Ascending aorta (tissue), 2 donors: ENCODE measurements at places on chromosomes 16 and 17. TPM values are rescaled to one million over a fixed set of nuclear protein-coding genes. Genes with fewer than 3 reads are reported as not detected.

DNA sequence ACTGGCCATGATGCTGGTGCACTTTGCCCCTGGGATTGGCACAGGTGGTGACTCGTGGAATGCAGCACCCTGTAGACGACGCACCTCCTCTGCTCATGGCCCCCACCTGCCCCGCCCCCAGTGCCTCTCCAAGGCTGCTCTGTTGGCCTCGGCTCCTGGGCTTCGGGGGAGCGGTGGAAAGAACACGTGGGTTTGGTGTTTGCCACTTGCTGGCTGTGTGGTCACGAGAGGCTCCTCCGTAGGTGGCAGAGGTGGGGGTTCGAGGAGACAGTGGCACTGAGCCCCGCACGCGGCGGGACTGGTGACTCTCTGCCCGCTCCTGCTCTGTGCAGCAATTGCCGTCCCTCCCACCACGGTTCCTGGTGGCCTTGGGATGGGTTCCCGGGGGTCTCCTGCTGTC lies 82.8 kb upstream of the ZNF750 start:
- no peaks in the 10 kb centered on the region for H3K4me1 ChIP-seq
- H3K27ac ChIP-seq: no peak overlapping the region
- no peak overlapping the region for H3K4me3 ChIP-seq
- no peaks in the 10 kb centered on the region for H3K27me3 ChIP-seq
- DNase-seq: no peak

- H3K27ac ChIP-seq: no peak overlapping the region
- H3K4me1 ChIP-seq: peaks cover 16% of the 10 kb centered on the region
- no peaks in the 10 kb centered on the region for H3K27me3 ChIP-seq
- no peak for DNase-seq
- H3K4me3 ChIP-seq: no peak overlapping the region
Measured at GRCh38 chr16:2002406-2003230, 7.0 kb downstream of the ZNF598 start.

DNA sequence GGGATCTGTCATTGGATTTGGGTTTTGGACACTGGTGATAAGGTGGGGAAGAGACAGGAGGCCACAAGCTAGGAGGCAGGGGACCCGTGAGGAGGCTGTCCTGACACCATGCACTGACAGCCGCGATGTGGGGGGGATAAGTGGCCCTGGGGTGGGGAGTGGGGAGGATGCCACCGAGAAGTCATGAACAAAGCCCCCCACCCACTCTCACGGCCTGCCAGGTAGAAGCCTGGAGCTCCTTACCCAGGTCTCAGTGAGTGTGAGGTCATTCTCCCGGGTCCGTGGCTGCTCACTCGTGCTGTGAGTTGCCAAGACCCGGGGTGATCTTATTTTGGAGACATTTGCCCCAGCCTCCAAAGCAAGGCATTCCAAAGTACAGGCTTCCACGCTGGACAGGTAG lies 165.9 kb upstream of the TNRC6C start:
- no peak overlapping the region for H3K4me3 ChIP-seq
- no peak for DNase-seq
- peaks cover 6% of the 10 kb centered on the region for H3K4me1 ChIP-seq
- H3K27me3 ChIP-seq: no peaks in the 10 kb centered on the region
- H3K36me3 ChIP-seq: no peaks in the 10 kb centered on the region

DNA sequence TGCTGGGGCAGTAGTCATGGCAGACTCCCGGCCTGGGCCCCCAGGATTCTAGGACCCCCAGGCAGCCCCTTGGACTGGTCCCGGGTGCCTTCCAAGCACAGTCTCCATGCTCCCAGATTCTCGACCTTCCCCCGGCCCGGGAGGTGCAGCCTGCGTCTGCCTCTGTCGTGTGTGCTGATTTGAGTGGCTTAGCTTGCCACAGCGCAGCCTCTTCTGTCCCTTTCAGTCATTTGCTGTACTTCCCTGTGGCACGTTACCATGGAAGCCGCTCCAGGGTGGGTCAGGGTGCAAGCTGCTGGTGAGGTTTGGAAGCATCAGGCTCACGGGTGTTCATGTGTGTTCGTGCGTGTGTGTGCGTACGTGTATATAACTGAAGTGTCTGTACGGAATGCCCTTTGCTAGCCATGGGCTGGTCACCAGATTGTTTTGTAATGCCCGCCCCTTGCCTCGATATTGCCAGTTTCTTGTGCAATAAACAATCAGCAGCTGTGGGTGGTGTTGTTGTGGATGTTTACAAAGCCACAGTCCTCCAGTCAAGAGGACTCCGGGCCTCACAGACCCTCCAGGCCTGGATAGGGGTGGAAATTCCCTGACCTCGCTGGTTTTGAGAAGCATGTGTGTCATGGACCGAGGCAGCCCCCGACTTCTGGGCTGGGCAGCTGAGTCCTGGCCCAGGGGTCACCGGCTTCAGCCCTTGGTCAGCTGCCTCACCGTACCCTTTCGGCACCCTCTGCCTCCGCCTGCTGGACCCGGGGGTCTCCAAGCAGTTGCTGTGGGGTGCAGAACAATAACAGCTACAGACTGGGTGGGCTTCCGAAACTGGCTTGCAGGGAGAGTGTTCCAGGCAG lies 9.7 kb upstream of the CLEC18A start:
- peak overlapping the region; percentile 42 for H3K27ac ChIP-seq
- DNase-seq: no peak
- H3K36me3 ChIP-seq: peaks cover 47% of the 10 kb centered on the region
- no peaks in the 10 kb centered on the region for H3K27me3 ChIP-seq

- H3K4me1 ChIP-seq: no peaks in the 10 kb centered on the region
- DNase-seq: no peak
- H3K27ac ChIP-seq: no peak overlapping the region
- no peaks in the 10 kb centered on the region for H3K36me3 ChIP-seq
Measured at GRCh38 chr16:85856079-85856478, 42.9 kb upstream of the IRF8 start.

DNA sequence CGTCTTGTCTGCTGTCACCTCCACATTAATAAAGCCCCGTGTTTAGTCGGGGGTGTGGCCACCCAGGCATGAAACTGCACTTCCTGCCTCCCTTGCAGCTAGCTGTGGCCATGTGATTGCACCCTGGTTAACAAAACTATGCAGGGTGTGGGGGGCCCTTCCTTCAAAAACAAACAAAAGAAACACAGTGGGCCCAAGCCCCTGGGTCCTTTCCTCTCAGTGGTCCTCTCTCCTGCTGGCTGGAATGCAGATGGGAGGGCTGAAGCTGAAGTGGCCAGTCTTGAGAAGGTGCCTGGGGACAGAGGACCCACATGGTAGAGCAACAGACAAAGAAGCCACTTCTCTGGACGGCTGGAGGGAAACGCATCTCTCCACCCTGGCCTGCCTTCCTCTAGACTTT lies 38.0 kb upstream of the FOXF1 start:
- no peak for DNase-seq
- H3K27me3 ChIP-seq: no peaks in the 10 kb centered on the region
- no peaks in the 10 kb centered on the region for H3K4me1 ChIP-seq

DNA sequence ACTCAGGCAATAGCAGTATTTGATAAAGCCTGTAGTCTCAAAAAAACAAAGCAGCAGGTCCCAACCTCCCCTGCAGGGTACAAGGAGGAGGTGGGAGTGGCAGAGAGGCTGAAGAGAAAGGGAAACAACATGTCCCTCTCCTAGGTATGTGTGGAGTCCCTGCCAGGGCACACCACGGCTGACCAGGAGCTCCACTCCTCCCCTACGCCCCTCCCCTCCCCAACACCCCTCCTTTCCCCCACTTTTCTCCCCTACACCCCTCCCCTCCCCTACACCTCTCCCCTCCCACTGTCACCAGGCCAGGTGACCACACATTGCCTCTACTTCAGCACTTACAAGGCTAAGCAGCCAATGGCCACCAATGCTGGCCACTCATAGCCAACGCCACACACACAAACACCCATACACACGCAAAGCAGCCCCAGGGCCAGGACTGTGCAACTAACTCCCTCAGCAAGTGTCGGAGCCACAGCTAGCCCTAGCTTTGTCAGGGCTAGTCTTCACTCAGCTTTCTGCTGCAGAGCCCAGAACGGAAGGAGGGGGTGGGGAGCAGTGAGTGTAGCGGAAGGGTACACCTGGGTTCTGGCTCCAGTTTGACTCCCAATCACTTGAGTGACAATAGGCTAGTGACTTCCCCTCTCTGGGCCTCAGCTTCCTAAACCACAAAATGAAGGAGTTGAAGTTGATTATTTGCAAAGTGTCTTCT lies 8.2 kb downstream of the CAVIN1 start:
- peaks cover 35% of the 10 kb centered on the region for H3K4me1 ChIP-seq
- peaks cover 4% of the 10 kb centered on the region for H3K36me3 ChIP-seq
- peak overlapping the region; percentile 84 for H3K27ac ChIP-seq

DNA sequence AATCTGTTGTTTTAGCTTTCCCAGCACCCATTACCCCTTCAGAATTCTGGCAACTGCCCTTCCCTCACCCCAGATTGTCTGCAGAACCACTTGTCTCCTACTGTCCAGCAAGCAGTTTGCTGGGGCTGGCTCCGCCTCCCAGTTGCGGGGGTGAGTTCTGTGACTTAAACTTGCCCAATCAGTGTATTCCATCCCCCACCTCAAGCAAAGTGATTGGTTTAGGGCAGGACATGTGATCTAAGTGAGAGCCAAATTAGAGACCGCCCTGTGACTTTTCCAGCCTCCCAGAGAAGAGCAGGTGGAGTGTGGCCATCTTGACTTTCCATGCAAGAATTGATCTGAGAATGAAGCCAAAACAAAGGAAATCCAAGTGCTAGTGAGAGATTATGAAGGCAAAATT lies 22.7 kb upstream of the SRCIN1 start:
- no peaks in the 10 kb centered on the region for H3K4me1 ChIP-seq
- no peak for DNase-seq
- no peaks in the 10 kb centered on the region for H3K36me3 ChIP-seq

DNA sequence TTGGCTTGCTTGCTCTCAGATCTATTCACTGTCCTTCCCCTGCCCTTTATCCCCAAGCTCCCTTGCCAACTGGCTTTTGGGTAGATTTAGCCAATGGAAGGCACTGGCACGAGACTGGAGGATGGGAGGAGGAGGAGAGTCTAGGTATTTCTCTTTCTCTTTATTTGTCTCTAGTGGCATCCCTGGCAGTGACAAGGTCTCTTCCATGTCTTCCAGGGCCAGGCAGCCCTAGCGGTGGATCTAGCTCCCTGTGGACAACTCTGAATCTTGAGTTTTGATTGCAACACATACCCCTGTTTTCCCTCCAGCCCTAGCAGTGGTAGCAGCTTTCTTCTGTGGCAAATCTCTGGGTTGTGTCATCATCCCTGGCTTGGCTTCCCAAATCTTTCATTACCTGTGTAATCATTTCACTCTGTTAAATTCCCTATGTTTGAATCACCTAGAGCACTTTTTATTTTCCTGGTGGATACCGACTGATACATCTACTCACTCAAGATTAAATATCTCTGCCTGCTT lies 171.1 kb upstream of the IRX6 start:
- no peak overlapping the region for H3K27ac ChIP-seq
- H3K4me1 ChIP-seq: no peaks in the 10 kb centered on the region
- no peaks in the 10 kb centered on the region for H3K36me3 ChIP-seq
- H3K4me3 ChIP-seq: no peak overlapping the region
- no peaks in the 10 kb centered on the region for H3K27me3 ChIP-seq

GRCh38 chr16:23121024-23121423 lies 28.2 kb downstream of the USP31 start:
- H3K36me3 ChIP-seq: no peaks in the 10 kb centered on the region
- DNase-seq: no peak
- peak overlapping the region; percentile 82 for H3K27ac ChIP-seq

DNA sequence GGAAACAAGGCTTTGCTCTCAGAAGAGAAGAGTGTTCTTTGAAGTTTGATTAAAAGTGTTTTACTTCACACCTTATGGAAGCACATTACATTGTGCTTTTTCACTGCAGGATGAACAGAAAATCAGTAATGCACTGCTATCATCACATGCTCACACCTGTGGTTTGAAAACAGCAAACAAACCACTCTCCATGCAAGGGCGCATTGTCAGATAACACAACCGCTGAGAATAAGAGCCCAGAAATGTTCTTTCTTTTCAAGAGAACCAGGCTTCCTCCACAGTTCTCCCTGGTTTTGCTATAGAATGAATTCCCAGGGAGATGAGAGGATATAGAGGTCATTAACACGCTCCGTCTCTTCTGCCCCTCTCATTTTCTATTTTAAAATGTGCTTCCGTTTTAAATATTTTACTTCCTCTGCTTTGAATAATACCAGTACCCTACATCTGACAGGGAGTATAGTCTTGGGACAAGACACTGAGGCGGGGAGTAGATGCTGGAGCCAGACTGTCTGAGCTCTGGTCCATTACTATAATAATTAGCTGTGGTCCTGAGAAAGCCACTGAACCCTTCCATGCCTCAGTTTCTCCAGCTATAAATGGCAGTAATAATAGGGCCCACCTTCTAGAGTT lies 71.6 kb downstream of the CDK5R1 start:
- no peak for DNase-seq
- no peak overlapping the region for H3K27ac ChIP-seq

GRCh38 chr16:80894091-80894490 lies 89.7 kb upstream of the CDYL2 start:
- DNase-seq: no peak
- H3K27me3 ChIP-seq: no peaks in the 10 kb centered on the region
- no peak overlapping the region for H3K4me3 ChIP-seq
- H3K27ac ChIP-seq: no peak overlapping the region
- H3K4me1 ChIP-seq: no peaks in the 10 kb centered on the region

DNA sequence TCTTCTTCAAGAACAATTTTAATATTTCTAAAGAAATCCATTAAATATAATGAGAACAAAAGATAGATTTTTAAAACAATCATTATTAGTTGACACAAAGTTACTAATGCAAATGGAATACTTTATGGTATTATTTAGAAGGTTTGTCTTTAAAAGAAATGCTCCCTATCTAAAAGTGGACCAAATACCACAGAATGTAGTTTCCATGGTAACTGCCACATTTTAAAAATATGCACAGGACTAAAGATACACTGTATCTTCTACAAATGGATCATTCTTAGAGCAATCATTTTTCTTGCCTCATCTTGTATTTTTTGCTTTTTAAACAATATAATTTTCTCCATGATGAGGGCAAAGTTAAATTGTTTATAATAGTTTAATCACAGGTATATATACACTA lies 296.0 kb downstream of the CEP112 start:
- no peaks in the 10 kb centered on the region for H3K4me1 ChIP-seq
- H3K4me3 ChIP-seq: no peak overlapping the region
- no peaks in the 10 kb centered on the region for H3K36me3 ChIP-seq
- H3K27me3 ChIP-seq: no peaks in the 10 kb centered on the region

GRCh38 chr17:30996486-30996885 lies 25.6 kb downstream of the RNF135 start:
- H3K4me1 ChIP-seq: no peaks in the 10 kb centered on the region
- DNase-seq: no peak
- no peak overlapping the region for H3K27ac ChIP-seq
- H3K27me3 ChIP-seq: no peaks in the 10 kb centered on the region

- H3K36me3 ChIP-seq: no peaks in the 10 kb centered on the region
- H3K27me3 ChIP-seq: no peaks in the 10 kb centered on the region
- H3K4me3 ChIP-seq: no peak overlapping the region
- no peak for DNase-seq
- H3K4me1 ChIP-seq: no peaks in the 10 kb centered on the region
- H3K27ac ChIP-seq: no peak overlapping the region
Measured at GRCh38 chr17:7823581-7824001, 10.4 kb upstream of the KDM6B start.

- H3K27me3 ChIP-seq: no peaks in the 10 kb centered on the region
- no peak overlapping the region for H3K4me3 ChIP-seq
- peak overlapping the region; percentile 3 for H3K27ac ChIP-seq
- DNase-seq: no peak
- H3K4me1 ChIP-seq: peaks cover 18% of the 10 kb centered on the region
Measured at GRCh38 chr17:4201226-4201625, 58.2 kb downstream of the CYB5D2 start.

RBBP6 gene
- 96.1 TPM for total RNA-seq

GFOD2 gene
- 43.5 TPM for total RNA-seq

HYDIN gene
- 1.2 TPM for total RNA-seq

MEFV gene
- 1.1 TPM for total RNA-seq

SCGB1C2 gene
- total RNA-seq: not detected

OR4D1 gene
- total RNA-seq: not detected

C16orf95 gene
- total RNA-seq: not detected
